Left renal cortex interstitium (tissue), 4 donors: ENCODE measurements at places on chromosomes 12 and 14. TPM values are rescaled to one million over a fixed set of nuclear protein-coding genes. Genes with fewer than 3 reads are reported as not detected.

DNA sequence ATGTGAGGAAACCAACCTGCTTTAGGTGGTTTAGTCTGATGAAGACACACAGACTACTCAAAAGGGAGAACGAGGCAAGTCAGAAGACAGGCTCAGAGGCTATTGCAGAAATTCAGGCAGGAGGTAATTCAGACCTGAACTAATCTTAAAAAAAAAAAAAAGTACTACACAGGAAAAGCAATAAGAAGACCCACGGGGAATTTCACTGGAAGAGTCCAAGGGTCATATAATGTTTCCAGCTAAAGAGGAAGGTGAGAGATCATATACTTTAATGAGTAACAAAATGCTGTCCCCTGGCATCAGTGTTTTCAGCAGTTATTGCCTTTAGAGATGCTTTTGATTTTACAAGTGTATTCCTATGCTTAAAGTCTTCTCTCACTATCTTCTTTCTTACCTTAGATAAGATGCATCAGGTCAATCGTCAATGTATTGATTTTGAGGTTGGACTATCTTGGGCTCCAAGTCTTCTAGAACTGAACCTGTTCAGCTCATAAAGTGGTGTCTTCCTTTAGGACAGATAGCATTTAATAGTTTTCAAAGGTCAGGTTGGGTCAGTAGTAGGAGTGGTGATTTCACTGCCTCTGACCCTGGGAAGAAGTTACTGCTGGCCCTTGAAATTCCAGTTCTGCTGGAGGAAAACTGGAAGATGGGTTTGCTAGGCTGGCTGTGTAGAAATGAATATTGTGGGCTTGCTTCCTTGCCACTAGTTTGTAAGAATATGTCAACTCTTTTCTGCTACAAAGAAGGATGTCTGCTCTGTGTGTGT is 60.0 kb downstream of the FAR2 start:
- no peak for DNase-seq

GRCh38 chr12:15769586-15769985 is 19.6 kb downstream of the EPS8 start:
- DNase-seq = no peak

The TCL1B gene
- 0.56 TPM for polyA plus RNA-seq

GRCh38 chr12:12612358-12612757 is 682 bp downstream of the CREBL2 start:
- DNase-seq = peak; percentile 29

- no peak for DNase-seq
These were observed 394.0 kb upstream of the SYT1 start for GRCh38 chr12:78470354-78471195.

The AQP6 gene
- 21.9 TPM for polyA plus RNA-seq

The FSCB gene
- not detected for polyA plus RNA-seq

The SERPINA6 gene
- 11.2 TPM for polyA plus RNA-seq

The P2RX2 gene
- polyA plus RNA-seq = 3.0 TPM

DNA sequence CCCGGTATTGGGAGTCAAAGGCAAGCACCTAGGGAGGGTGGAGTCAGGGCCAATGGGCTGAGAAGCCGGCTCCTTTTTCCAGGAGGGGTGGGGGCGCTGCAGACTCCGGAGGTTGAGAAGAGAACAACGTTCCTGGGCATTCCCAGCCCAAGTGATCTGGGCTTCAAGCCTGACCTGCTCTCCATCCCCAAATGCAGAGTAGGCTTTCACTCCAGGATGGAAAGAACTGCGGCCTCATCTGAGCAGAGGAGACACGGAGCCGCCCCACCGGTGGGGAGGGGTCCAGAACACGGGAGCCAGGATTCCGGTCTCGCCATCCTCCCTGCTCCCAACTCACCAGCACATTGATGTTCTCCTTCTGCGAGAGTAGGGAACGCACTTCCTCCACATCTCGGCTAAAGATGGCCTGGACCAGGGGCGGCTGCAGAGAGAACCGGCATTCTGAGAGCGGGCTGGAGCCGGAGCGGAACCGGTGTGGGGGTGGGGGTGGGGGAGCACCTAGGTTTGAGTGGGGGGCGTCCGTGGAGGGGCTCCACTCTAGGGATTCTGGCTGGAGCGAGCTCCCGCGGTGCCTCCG is 605 bp downstream of the ANKRD52 start:
- DNase-seq = peak; percentile 27

DNA sequence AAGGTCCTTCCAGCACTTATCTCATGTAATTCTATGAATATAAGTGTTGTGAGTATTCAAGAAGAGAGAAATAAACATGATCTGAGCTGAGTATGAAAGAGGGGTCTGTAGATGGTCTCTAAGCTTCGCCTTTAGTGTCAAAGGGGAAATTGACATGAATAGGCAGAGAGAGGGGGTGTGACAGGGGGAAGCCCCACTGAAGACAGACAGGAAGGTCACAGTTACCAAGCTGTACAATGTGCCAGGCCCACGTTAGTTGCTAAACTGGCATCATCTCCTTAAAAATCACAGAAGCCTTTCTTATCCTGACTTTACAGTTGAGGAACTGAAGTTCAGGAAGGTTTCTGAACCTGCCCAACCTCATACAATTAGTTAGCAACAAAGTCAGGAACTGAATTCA is 7.6 kb downstream of the ARHGEF40 start:
- no peak for DNase-seq

- no peak for DNase-seq
These were observed 31.4 kb downstream of the MAP1LC3B2 start for GRCh38 chr12:116590561-116590960.

- peak; percentile 63 for DNase-seq
These were observed 1101.2 kb upstream of the TMEM132C start for GRCh38 chr12:127165567-127166392.

- DNase-seq = no peak
These were observed 474.8 kb downstream of the TMTC2 start for GRCh38 chr12:83161456-83161855.

DNA sequence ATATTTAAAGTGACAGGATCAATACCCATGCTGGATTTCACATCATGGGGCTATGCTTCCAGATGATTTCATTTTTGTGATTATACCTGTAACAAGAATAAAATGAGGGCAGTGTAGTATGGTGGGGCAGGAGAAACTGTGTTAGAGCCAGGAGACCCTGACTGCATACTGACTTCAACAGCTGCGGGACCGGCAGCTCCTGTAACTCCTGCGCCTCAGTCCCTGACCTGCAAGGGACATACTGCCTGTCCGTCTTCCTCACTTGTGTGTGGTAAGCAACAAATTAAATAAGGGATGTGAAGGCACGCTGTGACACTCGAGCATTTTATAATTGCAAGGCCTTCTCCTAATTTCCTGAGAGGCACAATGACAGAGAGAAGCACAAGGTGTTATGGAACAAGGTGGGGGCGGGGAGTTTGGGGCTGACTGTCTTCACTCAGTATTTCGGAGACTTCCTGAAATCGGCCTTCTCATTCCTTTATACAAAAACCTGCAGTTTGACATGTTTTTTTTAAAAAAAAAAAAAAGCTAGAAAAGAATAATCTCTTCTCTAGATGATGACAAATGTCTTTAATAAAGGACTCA is 164.2 kb downstream of the TTC7B start:
- DNase-seq = no peak

DNA sequence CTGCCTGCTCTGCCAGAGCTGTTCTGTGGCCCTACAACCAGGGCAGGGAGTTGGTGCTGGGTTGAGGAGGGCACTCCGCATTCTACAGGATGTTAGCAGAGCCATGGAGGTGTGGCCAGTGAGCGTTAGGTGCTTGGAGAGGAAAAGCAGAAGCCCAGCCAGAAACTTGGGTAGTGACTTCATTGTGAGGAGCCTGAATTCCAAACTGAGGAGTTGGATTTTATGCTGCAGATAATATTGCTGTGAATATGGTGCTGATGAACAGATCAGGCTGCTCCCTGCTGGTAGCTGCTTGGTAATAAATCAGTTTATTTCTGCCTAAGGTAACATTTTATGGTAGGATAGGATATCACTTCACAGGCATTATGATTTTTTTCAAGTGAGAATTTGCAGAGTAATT is 7.1 kb upstream of the CCDC175 start:
- DNase-seq = no peak

- no peak for DNase-seq
These were observed 526 bp downstream of the MLXIP start for GRCh38 chr12:122079033-122079531.

GRCh38 chr14:22039938-22040780 is 366.5 kb upstream of the OR4E1 start:
- no peak for DNase-seq

- no peak for DNase-seq
These were observed 55.7 kb upstream of the FKBP4 start for GRCh38 chr12:2739069-2739468.

DNA sequence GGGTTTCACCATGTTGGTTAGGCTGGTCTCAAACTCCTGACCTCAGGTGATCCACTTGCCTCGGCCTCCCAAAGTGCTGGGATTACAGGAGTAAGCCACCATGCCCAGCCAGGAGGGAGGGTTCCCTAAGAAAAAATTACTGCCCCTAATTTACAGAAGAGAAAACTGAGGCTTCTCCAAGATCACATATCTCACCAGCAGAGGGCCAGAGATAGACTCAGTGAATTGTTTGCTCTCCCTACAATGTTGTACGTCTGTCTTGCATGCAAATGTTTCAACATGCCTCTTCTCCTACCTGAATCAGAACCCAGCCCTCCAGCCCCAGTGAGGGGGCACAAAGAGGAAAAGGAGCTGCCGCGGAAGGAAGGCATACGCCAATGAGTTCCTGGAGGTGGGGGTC is 48.3 kb upstream of the TMEM263 start:
- DNase-seq = no peak

GRCh38 chr12:63989301-63989845 is 144.9 kb downstream of the SRGAP1 start:
- DNase-seq = peak; percentile 23

GRCh38 chr12:114944736-114945135 is 260.8 kb upstream of the TBX3 start:
- DNase-seq = no peak

DNA sequence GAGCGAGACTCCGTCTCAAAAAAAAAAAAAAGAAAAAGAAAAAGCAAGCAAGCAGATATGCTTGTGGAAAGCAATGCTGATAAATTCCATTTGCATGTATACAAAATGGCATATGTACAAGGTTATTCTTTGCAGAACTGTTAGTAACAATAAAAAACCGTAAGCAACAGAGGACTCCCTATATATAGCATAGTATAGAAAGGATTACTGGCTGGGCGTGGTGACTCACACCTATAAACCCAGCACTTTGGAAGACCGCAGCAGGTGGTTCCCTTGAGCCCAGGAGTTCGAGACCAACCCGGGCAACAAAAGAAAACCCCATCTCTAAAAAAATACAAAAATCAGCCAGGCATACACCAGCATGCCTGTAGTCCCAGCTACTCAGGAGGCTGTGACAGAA is 13.5 kb downstream of the GCN1 start:
- no peak for DNase-seq

The PDE3A gene
- 22.4 TPM for polyA plus RNA-seq

- DNase-seq = no peak
These were observed 19.0 kb downstream of the FOXN4 start for GRCh38 chr12:109290061-109290460.

DNA sequence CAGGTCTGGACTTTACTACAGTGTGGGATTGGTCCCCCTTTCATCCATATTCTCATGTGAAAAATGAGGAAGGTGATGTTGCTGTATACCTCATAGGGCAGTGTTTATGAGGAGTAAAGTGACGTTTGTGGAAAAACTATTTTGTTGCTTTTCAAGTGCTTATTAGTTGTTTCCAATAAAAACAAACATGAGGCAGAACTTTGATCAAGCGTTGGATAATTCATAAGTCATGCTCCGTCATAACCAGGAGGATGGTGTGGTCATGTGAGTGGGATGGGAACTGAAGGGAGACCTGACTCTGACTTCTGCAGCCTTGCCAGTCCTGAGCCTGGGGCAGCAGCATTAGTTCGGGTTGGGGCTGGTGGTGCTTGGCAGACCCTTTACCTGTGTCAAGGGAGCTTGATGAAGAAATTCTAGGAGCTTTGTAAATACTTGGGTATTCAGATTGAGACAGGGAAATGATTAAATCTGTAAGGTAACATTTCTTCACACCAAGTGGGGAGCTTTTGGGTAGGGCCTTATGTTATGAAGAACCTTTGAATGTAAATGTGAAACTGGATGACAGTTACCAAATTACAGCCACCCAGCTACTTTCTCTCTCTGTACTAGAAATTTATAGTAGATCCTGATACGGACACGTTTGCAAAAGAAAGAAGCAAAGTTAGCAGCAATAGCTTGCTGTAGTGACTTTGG is 462.4 kb upstream of the RGS6 start:
- DNase-seq = no peak

DNA sequence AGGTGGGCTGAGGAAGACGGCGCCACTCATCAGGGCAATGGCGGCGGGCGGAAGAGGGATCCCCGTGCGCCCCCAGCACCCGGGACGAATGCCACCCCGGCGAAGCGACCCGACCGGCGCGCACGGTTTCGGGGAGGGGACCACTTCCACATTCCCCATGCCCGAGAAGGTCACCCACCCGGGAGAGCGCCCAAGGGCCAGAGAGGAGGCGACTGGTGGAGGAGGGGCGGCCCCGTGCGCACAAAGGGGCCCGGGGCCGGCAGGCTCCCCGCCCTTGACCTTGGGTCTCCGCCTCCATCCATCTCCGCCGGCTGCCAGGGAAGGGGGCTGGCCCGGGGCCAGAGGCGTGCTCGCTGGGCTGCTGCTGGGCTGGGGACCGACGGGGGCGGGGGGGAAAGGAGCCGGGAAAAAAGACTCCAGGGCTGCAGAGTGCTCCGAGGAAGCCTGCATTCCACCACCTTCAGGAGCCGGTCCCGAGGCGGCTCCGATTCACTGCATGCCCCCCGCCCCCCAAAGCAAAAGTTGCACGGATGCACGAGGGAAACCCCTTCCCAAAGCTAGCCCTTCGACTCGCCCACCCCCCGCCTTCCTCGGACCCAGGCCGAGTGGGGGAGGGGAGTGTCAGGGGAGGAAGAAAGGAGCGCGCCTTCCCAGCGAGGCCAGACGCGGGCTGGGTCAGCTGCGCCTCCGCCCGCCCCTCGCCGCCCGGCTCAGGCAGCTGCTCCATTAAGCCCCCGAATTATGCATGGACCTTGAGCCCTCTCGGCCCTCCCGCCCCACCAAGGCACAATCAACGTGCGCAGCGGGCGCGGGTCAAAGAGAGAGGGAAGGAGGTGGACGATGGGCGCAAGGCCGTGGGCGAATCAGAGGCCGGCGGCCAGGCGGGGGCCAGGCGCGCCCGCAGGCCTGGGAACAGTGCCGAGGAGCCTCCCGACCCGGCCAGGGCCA is 26.2 kb downstream of the BCL11B start:
- DNase-seq = no peak
